ENCODE measurements at places on chromosomes 1 and 21.

GRCh38 chr1:200971955-200972711, 51.4 kb downstream of the KIF21B start:
- DNase-seq = peak; percentile 56

DNA sequence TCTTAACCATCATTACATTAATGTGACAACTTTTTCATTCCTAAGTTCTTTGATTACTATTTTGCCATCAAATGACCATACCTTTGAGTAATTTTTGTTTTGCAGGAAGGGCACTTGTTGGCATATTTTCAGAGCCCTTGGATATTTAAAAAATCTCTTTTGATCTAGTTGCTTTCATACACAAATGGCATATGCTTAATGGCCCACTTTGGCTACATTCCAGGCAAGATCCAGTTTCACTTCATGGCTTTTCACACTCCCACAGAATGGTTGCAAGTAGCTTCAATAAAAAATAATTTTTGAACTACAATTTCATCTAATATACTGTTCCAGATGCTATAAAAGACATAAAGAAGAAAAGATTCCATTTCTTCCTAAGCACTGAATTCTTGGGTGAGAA, 18.1 kb downstream of the ADAM30 start:
- no peak for DNase-seq

DNA sequence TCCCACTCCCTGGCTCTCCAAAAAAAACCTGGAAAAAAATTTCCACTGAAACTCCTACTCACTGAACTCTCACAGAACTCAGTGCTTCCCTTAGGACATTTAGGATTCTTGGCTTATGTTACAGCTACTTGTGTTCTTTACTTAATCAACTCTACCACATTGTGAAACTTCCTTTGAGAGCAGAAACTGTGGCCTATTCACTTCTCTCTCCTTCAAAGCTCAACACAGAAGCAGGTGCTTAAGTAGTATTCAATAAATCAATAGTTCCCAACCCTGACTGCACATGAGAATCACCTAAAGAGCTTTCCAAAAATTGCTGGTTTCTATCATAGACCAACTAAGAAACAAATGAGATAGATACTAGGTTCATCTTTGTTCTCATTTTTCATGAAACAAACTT, 67.9 kb upstream of the DMRTA2 start:
- DNase-seq = no peak

GRCh38 chr21:38821248-38821647, 15.5 kb downstream of the ETS2 start:
- no peak for DNase-seq
